Stimulated activated CD4-positive, alpha-beta T cell treated with anti-CD3 and anti-CD28 coated beads, Interleukin-1b, Interleukin-23, amount 100 ng/mL, for 1 hour (primary cell): ENCODE measurements at places on chromosomes 7 and 10.

- DNase-seq: no peak
Measured at GRCh38 chr7:291373-292092, 1.6 kb downstream of the FOXL3 start.

DNA sequence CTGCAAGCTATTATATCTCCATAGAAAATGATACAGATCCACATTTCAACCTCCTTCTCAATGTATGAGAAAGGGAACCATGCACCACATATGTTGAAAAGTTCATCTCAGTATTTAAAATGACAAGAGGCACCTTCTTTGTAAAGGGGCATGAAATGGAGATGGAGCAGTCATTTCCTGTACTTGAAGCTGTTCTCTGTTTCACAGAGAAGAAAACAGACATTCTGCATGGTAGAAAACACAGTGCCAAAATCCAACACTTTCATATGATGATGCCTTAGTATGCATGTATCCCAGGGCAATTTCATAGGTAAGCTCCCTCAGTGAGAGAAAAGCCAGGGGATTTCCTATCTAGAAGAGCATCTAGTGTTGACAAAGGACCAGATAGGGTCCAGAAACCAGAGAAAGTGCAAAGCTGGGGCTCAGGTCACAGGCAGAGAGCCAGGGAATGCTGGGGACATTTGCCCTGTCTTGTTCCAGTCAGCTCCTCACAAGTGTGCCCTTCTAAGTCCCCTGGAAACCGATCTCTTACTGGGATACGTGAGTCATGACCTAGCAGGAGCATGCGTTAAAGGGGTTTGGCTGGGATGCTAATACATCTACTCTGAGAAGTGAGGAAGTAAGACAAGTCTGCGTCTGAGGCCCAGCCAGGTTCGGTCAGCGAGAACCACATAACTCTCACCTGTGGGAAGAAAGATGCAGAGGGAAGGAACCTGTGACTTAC is 118.7 kb downstream of the ICA1 start:
- DNase-seq: no peak

DNA sequence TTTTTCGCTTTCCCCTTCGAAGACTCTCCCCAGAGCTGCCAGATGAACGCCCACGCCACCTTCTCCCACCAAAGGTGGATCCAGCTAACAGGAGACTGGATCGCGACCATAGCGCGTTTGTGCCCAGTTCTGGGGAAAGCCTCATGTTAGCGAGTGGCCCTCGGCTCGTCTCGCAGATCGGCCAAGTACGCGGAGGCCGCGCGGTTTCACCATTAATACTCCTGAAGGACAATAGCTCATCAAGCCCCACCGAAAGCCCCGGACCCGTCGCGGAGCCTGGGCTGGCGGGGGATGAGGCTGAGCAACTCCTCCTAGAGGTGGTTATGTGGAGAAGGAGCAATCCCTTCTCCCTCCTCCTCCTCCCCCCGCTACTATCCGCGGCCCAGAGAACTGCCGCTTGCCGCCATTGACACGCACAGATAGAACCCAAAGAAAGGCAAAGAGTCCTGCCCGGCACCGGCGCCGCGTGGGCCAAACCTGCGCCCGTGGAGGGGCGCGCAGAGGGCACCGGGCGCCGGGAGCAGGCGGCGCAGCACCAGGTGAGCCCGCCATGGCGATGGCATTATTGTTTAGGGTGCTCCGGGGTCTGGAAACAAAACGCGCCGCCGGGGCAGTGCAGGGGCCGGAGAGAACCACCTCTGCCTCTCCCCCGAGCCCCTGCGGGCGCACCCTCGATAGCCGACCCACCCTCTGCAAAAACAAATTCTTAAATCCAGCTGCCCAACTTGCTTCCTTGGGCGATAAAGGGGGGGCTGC is at the start of gene MACROH2A2:
TSS of gene MACROH2A2 (plus strand) at position 385 of the 756 bp plus-strand sequence. CDS start 22,813 bp downstream, outside the sequence.
- no peak for DNase-seq

GRCh38 chr7:140670343-140670935 is 2.3 kb upstream of the ADCK2 start:
- DNase-seq: no peak

DNA sequence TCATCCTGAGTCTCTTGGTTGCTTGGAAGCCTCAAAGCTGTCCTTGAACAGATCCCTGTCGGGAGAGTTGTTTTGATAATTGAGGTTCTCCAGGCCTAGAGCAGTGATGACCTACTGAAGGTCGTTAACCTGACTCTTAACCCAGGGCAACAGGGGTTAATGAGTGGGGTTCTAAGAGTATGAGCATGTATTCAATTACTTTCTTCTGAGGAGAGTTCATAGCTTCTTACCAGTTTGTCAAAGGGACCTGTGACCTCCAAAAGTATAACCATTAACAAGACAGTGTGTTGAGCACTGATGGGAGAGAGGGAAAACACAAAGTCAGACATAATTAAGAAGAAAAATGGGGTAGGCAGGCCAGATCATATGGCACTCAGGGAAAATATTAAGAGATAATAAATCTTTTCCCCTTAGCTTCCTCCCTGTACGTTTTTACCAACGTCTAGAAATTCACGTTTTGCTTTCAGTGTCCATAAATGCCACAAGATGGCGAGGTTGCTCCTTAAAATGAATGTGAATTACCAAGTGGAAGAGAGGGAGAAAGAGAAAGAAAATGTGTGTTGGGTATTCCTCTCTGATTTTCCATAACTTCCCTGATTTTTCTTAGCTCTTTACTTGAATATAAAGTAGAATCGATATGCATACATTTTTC is 97.6 kb downstream of the SUGCT start:
- no peak for DNase-seq

DNA sequence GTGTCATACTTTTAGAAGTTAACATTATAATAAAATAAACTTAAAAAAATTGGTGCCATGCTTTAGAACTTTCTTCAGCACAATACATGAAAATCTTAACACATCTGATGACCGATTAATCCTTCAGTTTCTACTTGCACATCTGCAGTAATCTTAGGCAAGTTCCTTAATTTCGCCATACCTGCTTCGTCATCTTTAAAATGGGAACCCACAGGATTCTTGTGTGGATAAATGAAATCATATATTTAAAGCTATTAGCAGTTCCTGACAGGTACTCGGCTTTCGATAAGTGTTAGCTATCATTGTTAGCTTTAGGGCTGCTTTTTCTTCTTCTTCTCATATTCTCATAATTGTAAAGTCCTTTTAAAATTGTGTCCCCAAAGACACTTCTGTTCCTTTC is 907 bp upstream of the VPS50 start:
- no peak for DNase-seq

DNA sequence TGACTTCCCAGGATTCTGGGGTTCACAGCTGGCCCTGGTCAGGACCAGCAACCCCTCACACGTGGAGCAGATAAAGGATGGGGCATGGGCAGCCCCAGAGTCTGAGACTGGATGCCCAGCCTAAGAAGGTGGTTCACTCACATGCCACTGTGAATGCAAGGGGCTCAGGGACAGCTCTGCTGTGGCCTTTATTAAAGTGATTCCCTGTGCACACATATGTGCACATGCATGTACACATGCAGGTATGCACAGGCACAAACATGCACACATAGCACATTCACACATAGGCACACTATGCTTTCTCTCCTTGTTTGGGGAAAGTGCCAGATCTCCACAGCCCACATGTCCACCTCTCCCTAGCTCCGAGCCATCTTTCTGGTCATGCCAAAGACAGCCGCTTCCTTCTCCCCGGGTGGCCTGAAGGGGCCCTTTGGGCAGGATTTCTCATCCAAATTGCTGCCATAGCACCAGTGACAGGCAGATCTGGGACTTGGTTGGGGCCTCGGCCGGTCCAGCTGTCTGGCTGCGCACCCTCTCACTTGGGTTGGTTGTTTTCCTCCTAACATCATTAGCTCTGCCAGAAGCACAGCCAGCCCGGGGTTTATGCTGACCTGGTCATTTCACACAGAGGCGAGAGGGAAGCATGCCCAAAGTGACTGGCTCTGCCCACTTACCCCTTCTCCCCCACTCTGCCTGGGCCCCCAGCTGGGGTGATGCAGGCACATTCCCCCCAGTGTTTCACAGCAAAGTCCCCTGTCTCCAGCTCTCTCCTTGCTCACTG is 1.4 kb downstream of the GCK start:
- no peak for DNase-seq

DNA sequence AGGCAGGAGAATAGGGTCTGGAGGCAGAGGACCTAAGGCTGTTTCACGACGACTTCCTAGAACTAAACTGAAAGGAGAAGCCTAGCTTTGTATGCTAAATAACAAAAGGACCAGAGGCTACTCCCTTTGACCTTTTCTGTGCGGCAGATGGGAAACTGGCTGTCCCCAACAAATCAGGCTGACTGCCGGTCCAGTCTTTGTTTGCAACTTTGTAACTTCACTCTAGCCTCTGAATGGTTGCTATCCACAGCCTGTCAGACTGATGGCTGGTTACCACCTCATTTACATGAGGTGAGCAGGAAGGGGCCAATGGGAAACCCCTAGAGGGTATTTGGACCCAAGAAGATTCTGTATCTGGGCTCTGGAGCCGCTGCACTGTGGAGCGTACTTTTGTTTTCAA is 132.6 kb upstream of the SHH start:
- DNase-seq: no peak

DNA sequence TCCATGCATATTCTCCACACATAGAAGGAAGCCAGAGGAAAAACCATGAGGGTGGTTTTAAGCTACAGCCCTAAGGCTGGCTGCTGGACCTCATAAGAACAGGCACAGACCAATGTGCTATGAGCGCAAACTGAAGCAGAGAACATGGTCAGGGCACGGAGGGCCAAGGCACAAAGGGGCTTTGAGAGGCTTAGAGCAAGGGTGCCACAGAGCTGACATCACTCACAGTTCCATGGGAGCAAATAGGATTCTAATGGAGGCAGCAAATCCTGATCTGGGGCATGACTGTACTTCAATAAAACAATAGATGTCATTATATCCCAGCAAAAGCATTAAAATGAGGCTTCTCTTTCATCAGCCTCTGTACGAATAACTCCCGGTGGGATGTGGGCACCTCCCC is 162.4 kb downstream of the COBL start:
- DNase-seq: no peak

DNA sequence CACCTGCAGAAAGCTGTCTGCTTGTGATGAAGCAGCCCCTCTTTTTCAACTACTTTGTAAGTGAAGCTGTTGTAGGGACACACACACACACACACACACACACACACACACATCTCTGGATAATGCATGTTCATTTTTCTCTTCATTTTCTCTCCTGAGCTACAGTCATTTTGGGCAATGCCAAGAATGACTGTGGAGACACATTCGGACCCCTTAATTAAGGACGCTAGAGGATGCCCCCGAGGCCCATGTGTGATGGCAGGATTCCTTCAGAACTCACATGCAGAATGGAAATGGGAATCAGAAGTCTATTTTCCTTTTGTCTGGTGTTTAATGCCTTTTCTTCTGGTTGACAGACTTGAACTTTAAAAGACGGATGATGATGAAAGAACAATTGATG is 56.6 kb downstream of the CLRN3 start:
- DNase-seq: no peak

- no peak for DNase-seq
Measured at GRCh38 chr7:34320926-34321661, 336.9 kb upstream of the NPSR1 start.

GRCh38 chr7:140698477-140698876 is 2.0 kb downstream of the NDUFB2 start:
- no peak for DNase-seq

GRCh38 chr7:1136841-1137516 is 23.0 kb downstream of the ZFAND2A start:
- DNase-seq: no peak

DNA sequence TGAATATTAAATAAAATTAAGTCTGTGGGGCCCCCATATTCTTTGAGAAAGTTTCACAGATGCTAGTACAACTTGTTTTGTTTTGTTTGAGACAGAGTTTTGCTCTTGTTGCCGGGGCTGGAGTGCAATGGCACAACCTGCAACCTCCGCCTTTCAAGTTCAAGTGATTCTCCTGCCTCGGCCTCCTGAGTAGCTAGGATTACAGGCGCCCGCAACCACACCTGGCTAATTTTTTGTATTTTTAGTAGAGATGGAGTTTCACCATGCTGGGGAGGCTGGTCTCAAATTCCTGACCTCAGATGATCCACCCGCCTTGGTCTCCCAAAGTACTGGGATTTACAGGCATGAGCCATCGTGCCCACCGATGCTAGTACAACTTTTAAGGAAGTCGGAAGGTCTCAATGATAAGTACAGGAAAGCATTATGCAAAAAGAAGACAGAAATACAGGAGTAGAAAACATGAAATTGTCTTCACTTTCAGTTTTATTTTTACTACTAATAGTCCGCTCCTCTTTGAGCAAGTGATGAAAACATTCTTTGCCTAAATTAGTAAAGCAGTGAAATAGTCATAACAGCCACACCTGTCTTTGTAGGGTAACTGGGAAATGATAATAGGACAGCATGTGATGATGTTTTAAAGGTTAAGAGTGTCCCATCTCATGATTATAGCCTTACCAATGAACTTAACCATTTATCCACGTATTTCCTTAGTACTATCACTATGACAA is 147.5 kb downstream of the SEMA3D start:
- DNase-seq: no peak

- no peak for DNase-seq
Measured at GRCh38 chr7:38393874-38394273, 120.4 kb upstream of the TARP start.

DNA sequence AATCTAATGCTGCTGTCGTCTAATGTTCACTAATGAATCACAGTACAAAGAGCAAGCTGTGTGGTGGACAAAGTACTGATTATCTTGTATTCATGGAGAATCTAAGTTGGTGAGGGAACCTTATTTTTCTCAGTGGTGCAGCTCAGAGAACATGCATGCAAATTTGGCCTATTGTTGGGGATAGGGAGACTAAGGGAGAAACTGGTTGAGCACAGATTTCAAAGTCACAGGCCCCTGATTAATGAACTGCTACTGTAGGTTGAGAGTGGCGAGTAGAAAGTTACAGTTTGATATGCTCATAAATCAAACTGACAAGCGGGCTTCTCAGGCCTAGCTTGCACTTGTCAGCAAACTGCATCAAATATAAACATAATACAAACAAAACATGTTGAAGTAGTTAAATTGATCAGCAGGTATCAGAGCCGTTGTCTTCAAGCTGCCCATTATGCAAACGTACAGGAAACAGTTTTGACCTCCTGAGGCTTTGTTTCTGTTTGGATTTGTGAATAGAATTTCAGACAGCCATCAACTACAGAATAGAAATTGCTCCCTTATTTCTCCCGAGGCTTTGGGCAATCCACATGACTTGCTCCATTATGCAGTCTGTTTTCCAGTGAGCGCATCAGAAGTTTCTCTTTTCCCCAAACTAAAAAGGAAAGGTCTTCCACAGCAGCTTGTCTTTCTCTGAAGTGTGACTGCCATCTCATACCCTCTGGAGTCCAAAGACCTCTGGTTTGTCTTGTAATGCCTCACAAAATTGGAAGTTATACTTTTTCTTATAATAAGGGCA is 215.8 kb downstream of the FOXP2 start:
- no peak for DNase-seq

- no peak for DNase-seq
Measured at GRCh38 chr7:87152897-87153641, 816 bp downstream of the DMTF1 start.

DNA sequence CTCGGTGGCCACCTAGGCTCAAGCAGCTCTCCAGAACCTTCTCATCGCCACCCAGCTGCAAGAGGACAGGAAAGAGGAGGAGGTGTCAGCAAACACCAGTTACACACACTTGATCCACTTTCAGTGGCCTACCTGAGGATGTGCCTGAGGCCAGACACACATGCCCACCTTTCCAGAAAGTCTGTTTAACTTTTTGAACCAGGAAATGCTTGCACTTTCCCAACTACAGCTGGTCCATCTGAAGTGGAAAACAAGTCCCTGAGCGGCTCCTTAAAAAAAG is 15.7 kb upstream of the CYREN start:
- no peak for DNase-seq
